ENCODE measurements at places on chromosomes 4 and X. TPM values are rescaled to one million over a fixed set of nuclear protein-coding genes. Genes with fewer than 3 reads are reported as not detected.

GRCh38 chr4:17876943-17877342, 66.2 kb downstream of the NCAPG start:
- no peak for DNase-seq

GRCh38 chr4:173879509-173879908, 349.5 kb upstream of the HAND2 start:
- no peak for DNase-seq

DNA sequence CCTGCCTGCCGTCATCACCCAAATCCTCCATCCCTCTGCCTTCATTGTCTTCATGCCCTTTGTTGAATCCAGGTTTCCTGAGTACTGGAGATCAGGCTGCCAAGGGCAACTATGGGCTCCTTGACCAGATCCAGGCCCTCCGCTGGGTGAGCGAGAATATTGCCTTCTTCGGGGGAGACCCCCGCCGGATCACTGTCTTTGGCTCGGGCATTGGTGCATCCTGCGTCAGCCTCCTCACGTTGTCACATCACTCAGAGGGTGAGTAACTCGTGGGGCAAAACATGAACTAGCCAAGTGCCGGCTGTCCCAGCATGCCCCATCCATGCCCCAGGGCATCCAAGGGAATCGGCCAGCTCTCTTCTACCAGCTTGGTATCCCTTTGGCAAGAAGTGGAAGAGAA, 19.4 kb downstream of the NLGN3 start:
- no peak for DNase-seq

GRCh38 chr4:56197387-56197786, 189.9 kb downstream of the AASDH start:
- no peak for DNase-seq

Gene UGT2A1
- not detected for total RNA-seq

DNA sequence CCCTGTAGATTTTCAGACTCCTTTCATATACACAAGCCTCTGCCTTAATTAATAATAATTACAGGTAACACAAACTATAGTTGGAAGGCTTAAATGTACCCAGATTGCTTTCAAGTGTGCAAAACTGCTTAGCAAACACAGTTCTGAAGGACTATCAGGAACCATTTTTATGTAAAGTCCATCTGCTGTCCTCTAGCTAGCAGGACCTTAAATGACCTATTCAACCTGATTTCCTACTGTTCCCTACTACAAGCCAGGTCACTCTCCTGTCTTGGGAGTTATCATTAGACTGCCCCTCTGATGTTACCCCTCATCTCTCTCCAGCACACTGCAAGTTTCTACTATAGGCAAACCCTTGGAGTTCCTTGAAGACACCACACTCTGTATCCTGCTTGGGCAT, 157.3 kb downstream of the GBA3 start:
- no peak for DNase-seq

Measured in upper lobe of left lung (tissue), 6 donors.